ENCODE measurements at places on chromosomes 12 and 14.

- no peak for DNase-seq
Observed at GRCh38 chr14:49516286-49516685, 69.9 kb downstream of the RPS29 start.

- no peak for DNase-seq
Observed at GRCh38 chr12:57161491-57161890, 14.1 kb upstream of the LRP1-AS start.

DNA sequence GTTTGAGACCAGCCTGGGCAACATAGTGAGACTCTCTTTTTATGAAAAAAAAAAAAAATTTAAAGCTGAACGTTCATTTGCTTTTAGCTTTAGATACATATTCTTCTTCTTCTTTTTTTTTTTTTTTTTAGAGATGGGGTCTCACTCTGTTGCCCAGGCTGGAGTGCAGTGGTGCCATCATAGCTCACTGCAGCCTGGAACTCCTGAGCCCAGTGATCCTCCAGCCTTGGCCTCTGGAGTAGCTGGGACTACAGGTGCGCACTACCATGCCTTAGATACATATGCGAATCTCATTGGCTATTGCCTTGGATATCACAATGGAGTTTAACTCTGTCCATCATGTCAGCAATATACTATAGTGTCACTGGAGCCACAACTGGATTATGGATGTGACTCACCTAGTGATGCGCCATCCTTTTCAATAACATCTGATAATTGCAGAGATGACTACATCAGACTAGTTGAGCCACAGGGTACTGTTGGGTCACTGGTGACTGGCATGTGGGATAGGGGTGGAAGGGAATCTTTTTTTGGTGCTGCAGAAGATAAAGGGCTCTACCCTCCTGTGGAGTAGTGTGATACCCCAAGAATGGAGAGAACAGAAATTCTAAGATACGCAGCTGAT, 2.7 kb upstream of the ADIPOR2 start:
- DNase-seq, result no peak

DNA sequence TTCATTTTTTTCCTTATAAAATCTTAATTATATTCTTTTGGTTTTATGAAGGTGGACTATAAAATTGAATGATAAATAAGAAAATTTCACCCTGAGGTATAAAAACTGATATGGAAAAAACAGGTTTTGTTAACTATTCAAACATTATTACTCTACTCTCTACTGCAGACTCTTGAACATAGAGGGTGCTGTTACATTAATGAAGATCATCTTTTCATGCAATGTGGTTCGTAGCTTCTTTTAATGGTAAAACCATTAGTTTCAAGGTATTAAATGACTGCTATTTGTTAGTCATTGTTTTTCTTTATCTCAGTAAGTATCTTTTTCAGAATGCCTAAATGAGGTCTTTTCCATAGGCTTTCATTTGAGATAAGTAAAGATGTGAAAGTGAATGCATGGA, 510.4 kb downstream of the SLC16A7 start:
- DNase-seq, result peak; percentile 0

DNA sequence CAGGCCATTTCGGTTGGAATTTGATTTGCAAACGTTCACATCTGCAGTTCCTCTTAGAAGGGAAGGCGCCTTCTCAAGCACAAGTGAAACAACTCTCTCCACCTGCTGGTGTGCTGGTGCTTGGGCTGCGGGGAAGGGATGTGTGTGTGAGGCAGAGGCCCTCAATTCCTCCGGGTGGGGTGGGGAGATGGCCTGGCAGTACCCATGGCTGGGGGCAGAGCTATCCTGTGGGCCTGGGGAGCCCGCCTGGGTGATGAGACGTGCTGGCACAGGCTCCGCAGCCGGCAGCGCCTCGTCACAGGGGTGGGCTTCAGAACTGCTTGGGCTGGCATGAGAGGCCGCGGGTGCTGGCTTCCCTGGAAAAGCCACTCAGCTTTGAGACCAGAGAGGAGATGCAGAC, 28.9 kb upstream of the TDRD9 start:
- no peak for DNase-seq

DNA sequence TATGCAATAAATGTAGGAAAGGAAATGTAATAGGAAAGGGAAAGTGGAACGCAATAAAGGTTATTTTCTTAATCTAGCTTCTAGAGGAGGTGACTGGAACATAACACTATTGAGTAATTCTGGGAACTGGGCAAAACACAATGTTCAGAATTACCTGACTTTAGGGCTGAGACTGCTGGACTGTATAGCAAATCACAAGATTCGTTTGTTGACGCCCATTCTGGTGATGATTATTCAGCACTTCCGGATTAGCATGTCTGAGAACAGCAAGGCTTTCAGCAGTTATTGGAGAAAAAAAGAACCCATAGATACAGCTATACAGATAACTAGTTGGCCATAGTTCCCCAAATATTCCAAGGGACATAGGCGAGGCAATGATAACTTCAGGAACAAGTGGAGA, 2.3 kb upstream of the KLRD1 start:
- DNase-seq, result no peak

Data from muscle of back (tissue), 13 donors.